ENCODE measurements at places on chromosomes 16 and 17.

- DNase-seq: no peak
Measured at GRCh38 chr17:80018917-80019651, 16.6 kb downstream of the TBC1D16 start.

DNA sequence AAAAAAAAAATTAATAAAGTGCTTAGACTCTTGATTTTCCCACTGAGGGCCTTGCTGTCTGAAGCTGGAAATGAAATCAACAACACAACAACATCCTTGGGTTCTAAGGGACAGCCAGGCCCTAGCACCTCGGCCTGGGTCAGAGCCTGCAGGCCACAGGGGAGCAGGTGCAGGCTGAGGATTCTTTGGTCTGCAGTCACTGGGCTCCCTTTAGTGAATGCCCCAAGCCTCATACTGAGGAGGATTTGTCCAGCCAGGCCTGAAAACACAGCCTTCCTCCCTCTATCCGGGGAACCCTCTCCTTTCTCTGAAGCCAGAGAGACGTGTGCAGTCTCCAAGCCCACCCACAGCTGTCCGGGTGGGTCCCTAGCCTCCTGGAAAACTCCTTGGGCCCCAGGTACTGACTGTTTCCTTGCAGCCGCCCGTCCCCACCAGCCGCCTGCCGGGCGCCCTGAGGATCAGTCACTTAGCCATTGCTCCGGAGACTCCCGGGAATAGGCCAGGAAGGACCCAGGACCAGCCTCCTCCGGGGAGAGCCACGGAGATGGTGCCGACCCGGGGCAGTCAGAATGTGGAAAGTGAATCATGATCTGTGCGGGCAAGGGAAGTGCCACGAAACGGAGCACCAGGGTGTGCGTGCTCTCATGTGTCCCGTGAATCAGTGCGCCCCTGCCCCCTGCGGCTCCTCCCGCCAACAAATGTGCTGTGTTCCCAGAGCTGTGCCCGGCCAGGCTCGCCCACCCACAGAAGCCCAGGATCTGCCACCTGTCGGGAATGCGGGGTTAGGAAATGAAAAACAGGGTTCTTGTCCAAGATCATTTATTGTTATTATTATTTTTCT lies 91.0 kb downstream of the RTN4RL1 start:
- no peak for DNase-seq

GRCh38 chr16:81873206-81873605 lies 94.1 kb downstream of the PLCG2 start:
- no peak for DNase-seq

DNA sequence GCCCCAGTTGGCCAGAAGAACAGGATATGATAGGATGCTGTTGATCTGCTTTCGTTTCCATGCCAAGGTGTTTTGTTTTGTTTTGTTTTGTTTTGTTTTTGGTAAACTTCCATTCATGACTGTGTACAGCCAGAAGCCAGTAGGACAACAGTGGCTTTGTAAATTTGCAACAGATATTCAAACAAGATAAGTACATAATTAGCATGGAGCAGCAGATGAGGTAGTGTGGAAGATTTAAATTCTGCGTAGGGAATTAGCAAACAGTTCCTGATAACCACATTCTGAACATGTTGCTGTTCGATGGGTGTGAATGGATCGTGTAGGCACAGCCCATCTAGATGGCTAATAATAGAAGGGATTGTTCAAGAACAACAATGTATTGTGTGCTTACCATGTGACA lies 1080.1 kb upstream of the RBFOX1 start:
- DNase-seq: no peak

DNA sequence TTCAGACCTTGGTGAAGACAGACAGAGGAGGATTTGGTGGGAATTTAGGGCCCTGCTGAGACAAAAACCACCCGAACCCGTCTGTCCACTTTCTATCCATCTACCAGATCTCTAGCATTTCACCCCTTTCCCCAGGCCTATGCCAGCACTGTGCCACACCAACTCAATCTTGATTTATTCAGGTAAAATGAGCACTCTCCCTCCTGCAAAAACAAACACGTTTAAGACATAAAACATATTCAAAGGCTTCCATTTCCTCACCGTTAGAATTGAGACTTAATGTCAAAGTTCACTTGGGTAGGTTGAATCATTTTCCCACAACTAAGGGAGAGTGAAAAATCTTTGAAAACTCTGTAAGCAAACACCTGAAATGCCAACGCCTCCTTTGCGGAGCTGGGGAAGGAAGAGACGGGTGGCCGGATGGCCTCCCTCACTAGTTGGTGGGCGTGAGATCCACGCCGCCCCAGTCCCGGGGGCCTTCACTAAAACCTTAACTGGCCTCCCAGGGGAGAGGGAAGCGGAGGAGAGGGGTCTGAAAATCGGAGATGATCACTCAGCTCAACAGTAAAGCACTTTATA lies 862 bp downstream of the DCAKD start:
- DNase-seq: no peak

GRCh38 chr17:9729034-9729650 lies 62.2 kb downstream of the DHRS7C start:
- DNase-seq: peak; percentile 49

DNA sequence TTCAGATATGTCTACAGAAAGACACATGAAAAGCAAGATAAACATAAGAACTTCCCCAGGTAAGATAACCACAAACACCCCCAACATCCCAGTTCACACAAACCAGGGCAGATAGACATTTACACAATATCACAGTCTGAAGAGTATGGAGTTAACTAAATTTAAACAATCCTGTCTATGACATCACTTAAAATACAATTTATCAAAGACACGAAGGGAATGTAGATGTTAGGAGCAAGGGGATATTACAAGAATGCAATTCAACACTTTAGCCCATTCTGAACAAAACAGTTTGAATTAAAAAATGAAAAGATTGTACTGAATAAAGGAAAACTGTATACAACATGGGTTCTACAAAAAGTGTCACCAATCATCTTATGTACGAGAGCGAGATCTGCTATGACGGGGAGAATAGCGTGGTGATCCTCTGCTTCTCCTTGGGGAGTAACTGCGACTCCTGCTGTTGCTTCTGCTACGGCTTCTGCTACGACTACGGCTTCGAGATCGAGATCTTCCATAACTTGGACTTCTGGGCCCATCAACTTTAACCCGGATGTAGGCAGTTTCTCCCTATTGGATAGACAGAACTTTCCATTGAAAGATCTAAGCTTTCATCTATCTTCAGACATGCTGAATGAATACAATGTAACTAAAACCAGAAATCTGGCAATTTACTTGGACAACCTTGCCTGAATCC lies 1.9 kb downstream of the SRSF1 start:
- DNase-seq: no peak

DNA sequence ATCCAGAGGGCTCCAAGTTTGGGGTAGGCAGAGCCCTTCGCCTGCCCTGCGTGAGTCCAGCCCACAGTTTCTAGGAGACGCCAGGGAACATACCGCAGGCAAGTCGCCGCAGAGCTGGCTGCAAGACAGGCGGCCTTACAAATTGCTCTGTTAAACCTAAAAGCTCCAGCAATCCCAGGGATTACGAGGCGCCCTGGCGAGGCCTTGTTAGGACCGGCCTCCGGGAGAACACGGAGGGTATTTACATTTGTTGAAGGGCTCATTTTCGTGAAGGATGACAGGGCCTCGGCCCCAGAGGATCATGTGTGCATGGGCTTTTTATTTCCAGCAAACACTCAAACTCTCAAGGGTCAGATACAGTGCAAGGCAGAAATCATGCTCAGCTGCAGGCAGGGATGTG lies 77.6 kb upstream of the FOXF1 start:
- DNase-seq: no peak

DNA sequence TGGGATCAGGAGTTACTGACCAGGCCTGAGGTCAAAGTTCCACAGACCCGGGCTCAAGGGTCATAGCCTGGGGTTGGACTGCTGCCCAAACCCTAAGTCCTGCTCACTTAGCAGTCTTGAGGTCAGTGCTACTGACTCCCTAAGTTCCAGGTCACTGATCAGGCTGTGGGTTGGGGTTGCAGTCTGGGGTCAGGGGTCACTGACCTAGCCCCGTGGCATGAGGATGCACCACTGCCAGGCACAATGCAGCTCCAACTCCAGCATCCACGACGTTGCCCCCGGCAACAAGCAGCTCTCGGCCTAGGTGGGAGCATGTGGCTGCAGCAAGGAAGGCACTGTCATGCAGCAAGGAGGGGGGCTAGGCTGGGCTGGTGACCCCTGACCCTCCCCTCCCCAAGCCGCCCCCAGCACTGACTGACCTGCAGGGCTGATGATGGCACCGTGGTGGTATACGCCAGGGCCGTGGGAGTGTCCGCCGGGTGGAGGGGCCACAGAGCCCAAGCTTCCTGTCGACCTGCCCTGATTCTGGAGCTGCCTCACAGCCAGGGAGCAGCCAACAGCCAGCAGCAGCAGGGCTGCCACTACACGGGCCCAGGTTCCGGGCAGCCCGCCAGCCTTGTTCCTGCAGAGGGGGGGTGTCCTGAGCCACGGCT lies 1.1 kb downstream of the GGT6 start:
- DNase-seq: no peak

Measured in renal cortex interstitium (tissue), 15 donors.